ENCODE measurements at places on chromosomes 2 and 18.

- DNase-seq: no peak
Observed at GRCh38 chr2:85578243-85579180, 1.1 kb downstream of the VAMP8 start.

GRCh38 chr18:3869848-3870247, 419.9 kb downstream of the TGIF1 start:
- DNase-seq: no peak

GRCh38 chr18:64115881-64116280, 33.0 kb downstream of the LINC00305 start:
- DNase-seq: no peak

- DNase-seq: no peak
Observed at GRCh38 chr2:222797261-222797660, 63.6 kb upstream of the ACSL3 start.

DNA sequence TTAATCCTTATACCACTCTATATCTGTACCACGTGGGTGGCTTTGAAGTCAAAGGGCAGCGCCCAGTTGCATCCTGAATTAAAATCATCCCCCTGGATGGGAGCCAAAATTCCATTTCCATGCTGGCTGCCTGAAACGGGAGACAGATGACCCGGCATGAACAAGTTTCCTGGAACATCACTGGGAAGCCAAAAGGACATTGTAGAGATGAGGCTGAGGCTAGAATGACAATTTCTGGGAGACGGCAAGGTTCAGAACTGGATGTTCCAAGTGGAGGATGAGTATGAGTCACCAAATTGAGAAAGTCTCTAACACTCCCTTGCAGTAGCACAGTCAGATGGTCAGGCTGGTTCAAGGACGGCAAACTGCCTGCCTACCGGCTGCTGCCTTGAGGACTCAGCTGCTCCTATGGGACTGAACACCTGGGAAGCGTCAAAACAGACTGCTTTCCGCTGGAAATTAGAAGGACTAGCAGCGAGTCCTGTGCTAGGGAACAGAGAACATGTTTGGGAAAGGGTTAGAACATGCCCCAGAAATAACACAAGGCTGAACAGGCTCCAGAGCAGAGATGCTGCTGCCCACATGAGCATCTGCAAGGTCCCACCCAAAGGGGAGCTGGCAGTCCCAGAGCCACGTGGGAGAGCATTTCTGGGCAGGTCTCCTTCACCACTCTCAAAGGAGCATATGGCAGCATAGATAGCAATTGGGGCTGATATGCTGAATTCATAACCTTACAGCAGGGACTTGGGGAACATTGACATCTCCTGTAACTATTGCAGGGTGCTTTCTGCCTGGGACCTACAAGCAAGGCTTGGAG, 32.0 kb downstream of the YPEL5 start:
- DNase-seq: no peak

- DNase-seq: no peak
Observed at GRCh38 chr2:144358979-144359541, 160.9 kb downstream of the ZEB2 start.

- no peak for DNase-seq
Observed at GRCh38 chr18:74804677-74805076, 207.0 kb downstream of the ZNF407 start.

DNA sequence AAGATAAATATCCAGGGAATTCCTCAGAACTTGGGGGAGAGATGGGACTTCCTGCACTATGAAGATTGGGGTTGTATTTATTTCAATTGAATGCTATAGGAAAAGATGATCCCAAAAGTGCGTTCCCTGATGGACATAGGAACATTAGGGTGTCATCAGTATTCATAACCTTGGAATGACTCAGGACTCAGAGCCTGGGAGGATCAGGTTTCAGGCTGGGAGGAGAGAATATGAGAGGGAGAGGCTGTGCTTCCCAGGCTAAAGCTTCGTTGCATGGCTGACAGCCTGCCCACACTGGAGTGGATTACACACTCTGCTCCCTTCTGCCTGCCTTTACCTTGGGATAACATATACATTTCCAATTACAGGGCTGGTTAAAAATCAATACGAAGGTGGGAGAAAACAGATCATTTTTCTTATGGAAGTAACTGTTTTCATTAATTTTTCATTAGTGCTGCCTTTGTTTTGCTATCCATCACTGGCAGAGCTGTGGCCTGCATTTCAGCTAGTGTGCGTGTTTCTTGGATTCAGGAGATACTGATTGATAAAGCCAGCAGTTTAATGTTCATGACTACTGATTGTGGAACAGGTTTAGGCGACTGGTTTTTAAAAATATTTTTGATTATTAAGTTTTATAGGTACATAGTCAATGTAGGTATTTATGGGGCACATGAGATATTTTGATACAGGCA, 118.7 kb downstream of the KCTD1 start:
- peak; percentile 68 for DNase-seq

GRCh38 chr2:156339865-156340264, 7.3 kb upstream of the NR4A2 start:
- DNase-seq: no peak

DNA sequence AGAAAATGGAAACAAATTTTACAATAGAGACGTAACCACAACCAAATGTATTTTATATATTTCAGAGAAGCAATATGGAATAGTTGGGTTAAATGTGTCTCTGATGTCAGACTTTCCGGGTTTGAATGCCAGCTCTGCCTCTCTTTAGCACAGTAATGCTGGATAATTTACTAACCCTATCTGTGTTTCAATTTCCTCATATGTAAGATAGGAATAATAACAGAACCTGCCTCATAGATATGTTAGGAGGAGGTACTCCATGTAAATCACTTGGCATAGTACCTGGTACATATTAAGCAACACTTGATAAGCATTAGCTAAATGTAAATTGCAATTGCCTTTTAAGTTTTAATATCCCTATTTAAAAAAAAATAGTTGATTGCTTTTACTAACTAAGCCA, 231.3 kb upstream of the ZC3H15 start:
- DNase-seq: no peak

- no peak for DNase-seq
Observed at GRCh38 chr18:47175283-47175897, 774 bp downstream of the IER3IP1 start.

GRCh38 chr2:226579519-226579918, 220.1 kb downstream of the IRS1 start:
- no peak for DNase-seq

DNA sequence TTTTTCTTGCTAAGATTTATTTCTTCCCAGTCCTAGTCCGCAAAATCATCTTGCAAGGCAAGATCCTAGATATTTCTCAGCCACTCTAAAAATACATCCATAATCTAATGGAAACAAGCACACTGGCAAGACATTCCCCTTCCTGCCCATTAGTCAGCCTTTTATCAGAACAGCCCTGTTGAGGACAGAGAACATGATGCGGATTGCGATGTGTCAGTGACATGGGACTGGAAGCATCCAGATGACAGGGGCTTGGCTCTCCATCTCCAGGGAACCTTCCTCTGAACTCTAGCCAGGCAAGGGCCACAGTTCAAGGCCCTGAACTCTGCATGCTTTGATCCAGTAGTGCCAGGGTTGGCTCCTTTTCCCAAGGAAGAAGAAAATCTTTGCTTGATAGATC, 70.0 kb downstream of the VSNL1 start:
- DNase-seq: no peak

GRCh38 chr2:133286326-133286922, 281.8 kb downstream of the NCKAP5 start:
- DNase-seq: no peak

DNA sequence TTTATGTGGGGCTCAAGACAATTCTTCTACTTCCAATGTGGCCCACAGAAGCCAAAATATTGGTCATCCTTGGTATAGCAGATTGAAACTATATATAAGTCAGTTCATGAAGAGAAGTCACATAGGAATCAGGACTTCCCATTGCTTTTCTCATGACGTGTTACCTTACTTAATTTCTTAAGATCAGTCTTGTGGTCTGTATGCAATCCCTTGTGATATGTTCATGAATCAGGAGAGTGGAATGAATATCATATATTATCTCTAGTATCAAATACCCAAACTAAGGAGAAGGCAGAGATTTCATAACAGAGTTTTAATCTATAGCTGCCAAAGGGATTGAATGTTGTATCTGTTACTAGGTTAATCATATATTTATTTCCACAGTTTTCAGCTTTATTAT, 1390.4 kb downstream of the SUCLG1 start:
- DNase-seq: no peak

DNA sequence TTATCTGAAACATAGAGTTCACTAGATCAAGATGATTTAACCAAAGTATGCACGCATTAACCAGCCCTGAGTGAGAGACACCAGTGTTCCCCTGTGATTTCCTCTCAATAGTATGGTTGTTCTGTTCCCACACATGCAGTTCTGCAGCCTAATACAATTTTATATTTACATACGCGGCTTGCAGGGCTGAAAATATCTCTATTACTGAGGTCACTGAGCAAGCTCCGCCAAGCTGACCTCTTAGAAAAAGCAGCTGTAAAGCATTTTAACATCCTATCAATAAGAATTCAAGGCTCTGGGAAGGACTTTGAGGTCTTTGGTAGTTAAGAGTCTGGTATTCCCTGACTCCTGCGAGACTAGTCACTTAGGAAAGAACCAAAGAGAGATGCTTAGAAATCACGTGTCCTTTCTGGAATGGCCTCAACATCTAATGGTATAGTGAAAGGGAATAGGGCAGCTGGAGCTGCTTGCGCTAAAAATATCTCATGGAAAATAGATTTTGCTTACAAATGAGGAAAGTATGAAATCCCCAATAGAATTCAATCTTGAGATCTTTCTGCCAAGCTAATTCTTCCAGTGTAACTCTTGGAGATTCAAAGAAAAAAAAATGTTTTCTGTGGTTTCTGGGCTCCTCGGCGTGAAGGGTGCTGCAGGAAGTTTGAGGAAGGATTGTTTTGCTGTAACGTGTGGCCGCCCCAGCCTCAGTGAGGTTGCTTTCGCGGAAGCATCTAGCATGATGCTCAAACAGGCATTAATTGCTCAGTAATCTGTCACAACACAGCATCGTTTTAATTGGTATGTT, 59.2 kb downstream of the DOCK10 start:
- no peak for DNase-seq

DNA sequence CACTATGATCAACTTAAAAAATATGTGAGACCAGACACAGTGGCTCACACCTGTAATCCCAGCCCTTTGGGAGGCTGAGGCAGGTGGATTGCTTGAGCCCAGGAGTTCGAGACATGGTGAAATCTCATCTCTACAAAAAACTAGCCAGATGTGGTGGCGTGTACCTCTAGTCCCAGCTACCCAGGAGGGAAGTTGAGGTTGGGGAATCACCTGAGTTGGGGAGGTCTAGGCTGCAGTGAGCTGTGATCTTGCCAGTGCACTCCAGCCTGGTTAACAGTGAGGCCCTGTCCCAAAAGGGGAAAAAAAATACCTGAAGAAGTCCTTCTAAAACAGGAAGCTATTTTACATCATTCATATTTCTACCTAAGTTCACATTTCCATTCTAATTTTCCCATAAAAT, 144.0 kb downstream of the EML6 start:
- DNase-seq: no peak

- DNase-seq: no peak
Observed at GRCh38 chr2:112342067-112342550, 66.7 kb downstream of the ZC3H6 start.

DNA sequence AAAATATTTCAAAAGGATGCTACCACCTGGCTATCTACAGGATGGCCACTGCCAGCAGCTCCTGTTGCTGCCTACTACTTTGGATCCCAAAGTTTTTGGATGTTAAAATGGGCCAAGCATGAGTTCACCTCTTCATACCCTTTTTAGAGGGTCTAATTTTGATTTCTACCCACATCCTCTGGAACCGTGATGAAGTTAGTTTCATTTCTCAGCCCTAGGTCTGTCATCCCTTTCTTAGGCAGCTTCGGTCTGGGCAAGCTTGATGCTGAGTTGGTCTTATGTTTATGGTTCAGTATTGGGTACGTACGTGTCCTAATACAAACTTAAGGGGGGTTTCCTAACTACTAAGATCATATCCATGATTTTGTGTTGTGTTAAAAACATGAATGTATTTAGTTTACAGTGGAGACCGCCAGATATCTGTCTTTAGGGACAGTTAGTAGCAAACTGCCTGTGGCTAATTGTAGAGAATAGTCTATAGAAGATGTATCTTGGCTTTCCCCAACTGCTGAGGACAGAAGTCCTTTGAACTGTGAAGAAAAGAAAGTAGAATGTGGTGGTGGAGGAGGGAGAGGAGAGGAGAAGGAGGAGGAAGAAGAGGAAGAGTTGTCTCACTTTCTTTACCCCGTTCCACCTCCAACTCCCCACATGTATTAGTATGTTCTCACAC, 184.9 kb downstream of the UBE2E3 start:
- no peak for DNase-seq

DNA sequence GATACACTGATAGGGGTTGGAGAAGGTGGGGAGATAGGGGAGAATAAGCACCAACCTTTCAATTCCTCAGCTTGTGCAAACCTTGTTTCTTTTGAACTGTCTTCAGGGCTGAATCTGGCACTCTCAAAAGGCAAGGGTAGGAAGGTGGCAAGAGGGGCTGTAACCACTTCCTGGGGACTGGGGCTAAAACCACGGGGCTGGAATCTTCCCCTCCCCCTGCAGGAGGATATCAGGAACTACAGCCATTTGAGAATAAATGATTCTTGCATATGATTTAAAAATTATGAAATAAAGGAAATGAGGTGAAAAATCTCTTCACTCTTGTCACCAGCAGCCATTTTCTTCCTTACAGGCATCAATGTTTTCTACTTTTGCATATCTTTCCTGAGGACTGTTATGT, 50.8 kb downstream of the ATOH8 start:
- no peak for DNase-seq

DNA sequence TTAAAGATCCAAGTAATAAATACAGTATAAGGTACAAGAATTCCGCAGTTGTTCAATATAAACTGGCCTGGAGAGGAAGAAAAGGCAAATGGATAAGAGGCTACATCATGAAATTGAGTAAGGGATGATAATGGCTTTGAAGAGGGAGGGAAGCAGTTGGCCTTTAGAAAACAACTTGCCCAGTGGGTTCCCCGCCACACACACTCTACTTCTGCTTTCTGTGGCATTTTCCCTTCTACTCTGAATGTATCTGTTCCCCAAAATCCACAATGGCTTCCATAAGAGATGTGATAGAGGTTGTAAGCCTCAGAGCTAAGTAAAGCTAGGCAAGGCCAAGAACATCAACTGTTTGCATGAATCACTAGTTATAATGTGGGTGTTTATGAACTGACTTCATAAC, 221.3 kb downstream of the MBD2 start:
- DNase-seq: no peak
